Activated CD8-positive, alpha-beta memory T cell treated with anti-CD3 and anti-CD28 coated beads, Interleukin-2, amount 10 ng/mL, durations not matched to agents 7 days and 5 days (primary cell): ENCODE measurements at places on chromosomes 4 and X. TPM values are rescaled to one million over a fixed set of nuclear protein-coding genes. Genes with fewer than 3 reads are reported as not detected.

DNA sequence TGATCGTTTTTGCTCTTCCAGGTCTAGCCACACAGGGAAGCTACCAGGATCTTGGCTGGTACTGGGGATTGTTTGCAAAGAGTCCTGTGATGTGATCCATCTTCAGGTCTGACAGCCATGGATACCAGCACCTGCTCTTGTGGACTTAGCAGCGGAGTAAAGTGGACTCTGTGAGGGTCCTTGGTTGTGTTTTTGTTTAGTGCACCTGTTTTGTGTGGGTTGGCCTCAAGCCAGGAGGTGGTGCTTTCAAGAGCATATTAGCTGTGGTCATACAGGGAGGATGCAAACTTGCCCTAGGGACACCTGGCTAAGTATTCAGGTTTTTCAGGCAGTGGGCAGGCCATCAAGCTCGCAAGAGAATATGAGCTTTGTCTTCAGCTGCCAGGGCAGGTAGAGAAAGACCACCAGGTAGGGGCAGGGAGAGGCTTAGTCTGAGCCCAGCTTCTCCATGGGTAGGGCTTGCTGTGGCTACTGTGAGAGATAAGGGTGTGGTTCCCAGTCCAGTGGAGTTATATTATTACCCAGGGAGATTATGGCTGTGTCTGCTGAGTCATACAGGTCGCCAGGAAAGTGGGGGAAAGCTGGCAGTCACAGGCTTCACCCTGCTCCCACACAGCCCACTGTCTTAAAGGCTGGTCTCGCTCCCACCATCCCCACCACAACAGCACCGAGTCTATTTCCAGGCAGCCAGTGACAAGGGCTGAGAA is 293.7 kb downstream of the PCDH18 start:
- DNase-seq: no peak

GRCh38 chr4:14289708-14290107 is 662.2 kb upstream of the BOD1L1 start:
- DNase-seq: no peak

DNA sequence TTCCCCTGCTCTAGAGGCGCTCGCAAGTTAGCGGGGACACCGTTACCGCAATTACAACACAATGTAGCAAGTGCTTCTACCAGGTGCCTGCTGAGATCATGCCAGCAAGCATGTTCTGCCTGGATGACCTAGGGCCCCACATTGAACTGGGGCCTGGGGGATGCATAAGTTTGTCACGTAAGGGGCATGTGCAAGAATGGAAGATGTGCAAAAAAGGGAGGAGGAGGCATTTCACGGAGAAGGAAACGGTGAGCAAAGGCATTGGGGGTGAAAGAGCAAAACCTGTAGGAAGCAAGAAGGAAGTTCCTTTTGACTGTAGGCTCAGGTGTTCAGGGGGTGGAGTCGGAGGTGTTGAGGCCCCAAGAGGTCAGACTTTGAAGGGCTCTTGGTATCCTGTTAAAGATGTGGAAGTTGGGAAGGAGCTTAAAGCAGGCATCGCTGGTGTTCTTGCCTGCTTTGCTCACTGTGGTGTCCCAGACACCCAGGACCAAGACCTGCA is 602 bp upstream of the SCARB2 start:
- DNase-seq: no peak

GRCh38 chr4:138055890-138056289 is 186.3 kb downstream of the SLC7A11 start:
- no peak for DNase-seq

GRCh38 chr4:30436394-30436793 is 283.8 kb upstream of the PCDH7 start:
- no peak for DNase-seq

DNA sequence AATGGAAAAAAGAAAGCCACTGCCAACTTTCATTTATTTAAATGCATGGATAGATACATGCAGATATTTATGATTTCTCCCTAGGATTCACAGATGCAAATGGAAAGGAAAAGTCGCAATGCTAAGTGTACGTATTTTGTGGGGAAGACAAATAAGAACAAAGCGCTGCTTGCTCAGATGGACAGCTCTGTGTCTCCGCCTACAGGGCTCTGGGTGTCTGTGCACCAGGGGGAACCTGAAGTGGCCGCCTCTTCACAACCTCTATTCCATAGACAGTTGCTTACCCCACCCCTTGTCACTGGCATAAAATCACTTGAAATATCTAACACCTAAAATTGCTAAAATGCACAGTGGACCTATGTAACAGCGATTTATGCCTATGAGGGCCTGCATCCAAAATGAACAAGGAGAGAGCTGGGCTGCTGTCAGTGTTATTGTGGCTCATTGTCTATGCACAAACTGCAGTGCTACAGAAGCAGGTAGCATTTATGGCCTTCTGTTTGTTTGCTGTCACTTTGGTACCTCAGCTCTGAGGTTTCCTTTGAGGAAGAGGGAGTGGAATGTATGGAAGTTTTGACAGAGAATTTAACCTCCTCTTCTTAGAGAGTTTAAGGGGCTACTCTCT is 58.6 kb upstream of the PAGE1 start:
- DNase-seq: peak; percentile 60

DNA sequence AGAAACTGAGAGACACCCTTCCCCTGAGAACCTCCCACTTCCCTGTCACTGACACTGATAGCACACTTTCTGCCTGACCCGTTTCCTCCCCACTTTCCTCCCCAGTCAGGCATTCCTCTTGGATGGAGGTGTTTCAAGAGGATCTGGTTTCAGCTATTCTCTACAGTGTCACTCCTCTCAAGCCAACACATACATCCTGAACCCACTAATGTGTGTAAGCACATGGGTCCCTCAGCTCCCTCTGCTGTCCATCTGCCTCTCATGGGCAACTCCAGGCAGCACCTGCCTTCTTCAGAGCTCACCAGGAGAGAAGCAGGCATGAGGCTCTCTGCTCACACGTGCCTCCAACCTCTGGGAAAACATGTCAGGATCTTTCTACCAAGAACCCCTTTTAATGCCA is 207.6 kb downstream of the NAF1 start:
- DNase-seq: no peak

- no peak for DNase-seq
Observed at GRCh38 chr4:176921256-176921655, 128.5 kb upstream of the VEGFC start.

- DNase-seq: no peak
Observed at GRCh38 chr4:149799546-149799945, 16.1 kb downstream of the IQCM start.

GRCh38 chrX:27599928-27600327 is 9.8 kb downstream of the DCAF8L2 start:
- no peak for DNase-seq

- DNase-seq: no peak
Observed at GRCh38 chrX:102846544-102847236, 90.4 kb upstream of the RAB40AL start.

- no peak for DNase-seq
Observed at GRCh38 chrX:136858007-136858756, 22.3 kb downstream of the RBMX start.

GRCh38 chr4:27094783-27095182 is 234.1 kb downstream of the STIM2 start:
- DNase-seq: no peak

GRCh38 chrX:132071254-132071653 is 48.2 kb downstream of the STK26 start:
- no peak for DNase-seq

- no peak for DNase-seq
Observed at GRCh38 chr4:24274381-24274941, 309.9 kb downstream of the DHX15 start.

DNA sequence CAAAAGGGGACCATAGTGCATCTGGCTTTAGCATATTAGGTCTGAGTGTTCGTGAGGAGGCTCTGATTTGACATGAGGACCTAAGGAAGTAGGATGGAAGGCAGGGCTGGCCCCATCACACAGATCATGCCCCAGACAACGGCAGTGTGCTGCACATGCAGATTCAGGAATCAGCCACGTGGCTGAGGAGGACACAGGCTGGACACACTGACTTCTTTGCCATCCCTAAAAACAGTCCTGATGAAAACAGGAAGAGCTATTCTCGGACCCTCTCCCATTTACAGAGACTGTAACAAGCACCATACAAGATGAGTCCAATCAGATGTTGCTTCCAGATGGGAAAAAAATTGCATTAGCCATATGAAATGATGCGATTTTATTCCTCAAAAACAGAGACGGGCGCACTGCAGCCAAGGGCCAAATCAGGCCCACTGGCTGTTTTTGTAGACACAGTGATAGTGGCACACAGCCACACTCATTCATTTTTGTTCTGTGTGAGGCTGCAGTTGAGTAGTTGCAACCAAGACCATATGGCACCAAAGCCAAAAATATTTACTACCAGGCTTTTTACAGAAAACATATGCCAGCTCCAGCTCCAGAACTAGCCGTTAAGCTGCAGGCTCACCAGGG is 41.0 kb downstream of the ACSL1 start:
- DNase-seq: no peak

- no peak for DNase-seq
Observed at GRCh38 chr4:76175336-76175735, 27.1 kb upstream of the NUP54 start.

DNA sequence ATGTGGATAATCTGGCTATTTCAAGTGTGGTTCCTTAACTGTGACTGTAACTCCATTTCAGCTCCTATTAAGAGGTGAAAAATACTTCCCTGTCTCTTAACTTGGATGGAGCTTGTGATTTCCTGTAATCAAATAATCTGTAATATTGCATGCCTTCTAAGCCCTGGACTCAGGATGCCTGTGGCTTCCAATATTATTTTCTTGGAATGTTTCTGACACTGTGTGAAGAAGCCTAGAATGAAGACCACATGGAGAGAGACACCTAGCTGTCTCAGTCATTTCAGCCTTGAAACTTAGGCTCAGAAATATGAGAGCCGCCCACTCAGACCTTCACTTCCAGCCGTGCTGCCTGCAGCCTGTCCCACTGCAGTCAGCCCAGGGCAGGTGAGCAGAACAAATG is 544.3 kb downstream of the TRIML1 start:
- no peak for DNase-seq

DNA sequence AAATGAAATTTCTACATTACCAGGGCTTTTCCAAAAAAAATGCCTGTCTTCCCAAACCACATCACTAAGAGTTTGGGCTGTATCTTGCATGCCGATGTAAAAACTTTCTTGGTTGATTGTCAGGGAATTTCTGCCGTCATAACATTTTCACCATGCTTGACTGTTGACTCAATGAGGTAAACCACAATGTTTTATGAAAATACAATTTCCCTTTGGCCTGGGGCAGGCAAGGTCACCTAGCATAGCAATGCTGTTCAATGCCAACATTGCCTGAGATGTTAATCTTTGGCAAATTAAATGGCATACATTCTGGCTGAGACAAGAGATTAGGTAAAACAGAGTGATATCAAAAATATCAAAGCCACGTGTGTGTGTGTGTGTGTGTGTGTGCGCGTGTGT is 137.1 kb upstream of the TBL1X start:
- no peak for DNase-seq

GRCh38 chrX:41337140-41337539 is 3.2 kb downstream of the DDX3X start:
- no peak for DNase-seq

GRCh38 chrX:38987198-38987651 is 186.0 kb downstream of the MID1IP1 start:
- DNase-seq: no peak

SSX4B gene
- total RNA-seq: not detected

SMIM10L2A gene
- 0.38 TPM for total RNA-seq

PRRG3 gene
- total RNA-seq: not detected

CT45A5 gene
- total RNA-seq: not detected

CYBB gene
- not detected for total RNA-seq

HTN1 gene
- not detected for total RNA-seq

NSG1 gene
- 9.8 TPM for total RNA-seq

GPR34 gene
- total RNA-seq: 0.67 TPM

CFAP99 gene
- total RNA-seq: not detected

BCORL1 gene
- 9.1 TPM for total RNA-seq
